Fibroblast of upper back skin (primary cell): ENCODE measurements at places on chromosomes 3 and 15.

DNA sequence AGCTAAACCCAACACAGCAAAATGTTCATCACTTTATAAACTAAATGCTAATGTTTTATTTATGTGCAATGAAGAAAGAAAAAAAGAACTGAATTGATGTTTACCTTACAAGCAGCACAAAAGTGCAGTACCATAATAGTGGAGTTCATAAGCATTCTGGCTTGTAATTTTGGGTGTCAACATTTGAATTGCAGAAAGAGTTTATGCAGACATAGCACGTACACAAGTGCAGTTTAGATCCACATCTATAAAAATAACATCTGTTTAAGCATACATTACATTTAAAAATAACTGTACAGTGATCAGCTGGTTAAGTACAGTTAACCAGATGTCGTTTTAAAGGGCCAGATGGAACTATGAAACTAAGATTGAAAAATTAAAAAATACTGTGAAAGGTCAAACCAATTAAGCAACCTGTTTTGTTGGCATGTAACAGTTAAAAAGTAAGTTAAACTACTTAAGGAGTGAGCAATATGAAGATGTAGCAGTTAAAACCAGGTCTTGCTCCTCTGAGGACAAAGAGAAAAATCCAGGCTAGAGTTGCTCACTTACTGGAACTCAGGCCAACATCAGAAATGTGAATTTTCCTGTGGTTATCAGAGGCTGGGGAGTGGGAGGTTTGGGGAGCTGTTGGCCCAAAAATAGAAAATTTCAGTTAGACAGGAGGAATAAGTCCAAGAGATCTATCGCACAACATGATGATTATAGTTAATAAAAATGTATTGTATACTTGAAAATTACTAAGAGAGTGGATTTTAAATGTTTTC is 204.9 kb upstream of the MDFIC2 start:
- DNase-seq, result peak; percentile 11

GRCh38 chr3:140052771-140053702 is 118.1 kb downstream of the CLSTN2 start:
- no peak for DNase-seq

GRCh38 chr3:186965141-186965879 is 35.0 kb downstream of the ST6GAL1 start:
- no peak for DNase-seq

DNA sequence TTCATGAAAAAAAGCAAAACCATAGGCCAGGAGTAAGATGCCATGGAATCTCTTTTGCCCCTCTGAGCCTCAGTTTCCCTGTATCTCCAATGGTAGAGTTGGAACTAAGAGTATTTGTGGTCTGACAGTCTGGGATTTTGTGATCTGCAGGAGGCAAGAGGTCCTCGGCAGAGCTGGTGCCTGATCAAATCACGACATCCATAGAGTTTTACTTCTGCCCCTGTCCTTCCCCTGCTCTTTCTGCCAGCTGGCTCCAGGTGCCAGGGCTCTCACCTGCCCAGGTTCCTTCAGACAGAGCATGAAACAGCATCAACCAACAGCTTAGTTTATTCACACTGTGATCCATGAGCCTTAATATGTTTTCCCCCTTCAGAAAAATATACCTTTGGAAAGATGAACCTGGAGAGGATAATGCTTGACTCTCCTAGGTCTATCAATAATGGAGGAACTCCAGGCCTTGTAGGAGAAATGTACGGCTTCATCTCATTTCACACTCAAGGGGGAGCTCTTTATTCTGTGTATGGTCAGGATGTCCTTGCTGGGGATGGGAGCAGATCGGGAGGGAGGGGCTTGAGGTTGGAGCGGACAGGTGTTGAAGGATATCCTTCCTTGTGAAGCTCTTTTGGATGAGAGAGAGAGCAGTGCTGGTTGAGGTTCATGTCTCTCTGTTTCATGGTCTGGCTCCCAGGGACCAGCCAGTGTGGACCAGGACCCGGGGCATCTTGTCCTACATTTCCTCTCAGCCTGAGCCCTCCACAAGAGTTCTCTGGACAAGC is 309.9 kb downstream of the RPLP1 start:
- DNase-seq, result no peak

DNA sequence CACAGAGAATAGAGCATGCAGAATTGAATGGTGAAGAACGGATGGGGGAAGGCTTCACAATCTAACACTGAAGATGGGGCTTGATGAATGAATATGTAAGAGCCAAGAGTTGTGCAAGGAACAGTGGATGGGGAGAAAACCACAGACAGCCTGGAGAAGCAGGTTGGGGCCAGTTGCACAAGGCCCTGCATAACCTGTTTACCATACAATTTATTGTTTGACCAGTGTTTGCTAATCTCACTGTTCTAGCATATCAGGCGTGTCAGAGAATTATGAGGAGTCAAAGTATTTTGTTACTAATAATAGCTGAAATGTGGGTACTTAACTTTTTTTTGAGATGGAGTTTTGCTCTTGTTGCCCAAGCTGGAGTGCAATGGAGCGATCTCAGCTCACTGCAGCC is 36.4 kb downstream of the LINS1 start:
- no peak for DNase-seq

DNA sequence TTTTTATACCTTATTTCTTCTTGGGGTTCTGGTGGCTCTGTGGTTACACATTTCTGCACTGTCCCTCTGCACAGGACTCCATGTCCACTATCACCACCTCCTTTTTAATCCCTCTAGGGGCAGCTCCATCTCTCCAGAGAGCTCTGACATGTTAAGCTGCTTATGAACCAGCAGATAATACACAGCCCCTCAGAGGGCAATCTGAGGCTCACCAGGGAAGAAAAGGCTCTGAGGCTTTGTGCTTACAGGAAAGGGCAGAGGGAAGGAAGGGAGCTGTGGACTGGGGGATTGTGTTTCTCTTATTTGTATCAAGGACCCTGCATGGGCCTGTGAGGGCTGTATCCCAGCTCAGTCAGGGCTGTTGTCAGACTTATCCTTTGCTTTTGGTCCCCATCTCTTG is 164.5 kb downstream of the EPHB1 start:
- no peak for DNase-seq

DNA sequence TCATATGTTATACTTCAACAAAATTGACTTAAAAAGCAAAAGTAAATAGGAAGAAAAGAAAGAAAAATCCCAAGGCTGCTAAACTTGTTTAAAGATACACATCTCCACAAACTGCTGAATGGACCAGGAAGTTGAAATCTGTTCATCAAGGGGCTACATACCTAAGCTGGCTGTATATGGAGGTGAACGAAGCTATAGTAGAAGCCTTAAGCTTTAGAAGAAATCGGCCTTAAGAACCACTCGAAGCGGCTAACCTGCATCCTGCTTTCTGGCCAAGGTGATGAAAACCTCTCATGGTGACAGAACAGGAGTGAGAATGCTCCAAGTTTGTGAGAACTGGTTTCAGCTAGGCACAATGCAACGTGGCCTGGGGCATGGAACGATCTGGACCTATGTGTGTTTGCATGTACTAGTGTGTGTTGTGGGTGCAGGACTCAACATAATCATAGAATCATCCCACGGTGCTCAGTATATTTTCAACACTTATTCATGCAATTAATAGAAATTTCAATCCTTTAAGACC is 31.3 kb upstream of the SPTBN5 start:
- DNase-seq, result no peak

- no peak for DNase-seq
These were observed 1.8 kb upstream of the CCR1 start for GRCh38 chr3:46209746-46210470.

DNA sequence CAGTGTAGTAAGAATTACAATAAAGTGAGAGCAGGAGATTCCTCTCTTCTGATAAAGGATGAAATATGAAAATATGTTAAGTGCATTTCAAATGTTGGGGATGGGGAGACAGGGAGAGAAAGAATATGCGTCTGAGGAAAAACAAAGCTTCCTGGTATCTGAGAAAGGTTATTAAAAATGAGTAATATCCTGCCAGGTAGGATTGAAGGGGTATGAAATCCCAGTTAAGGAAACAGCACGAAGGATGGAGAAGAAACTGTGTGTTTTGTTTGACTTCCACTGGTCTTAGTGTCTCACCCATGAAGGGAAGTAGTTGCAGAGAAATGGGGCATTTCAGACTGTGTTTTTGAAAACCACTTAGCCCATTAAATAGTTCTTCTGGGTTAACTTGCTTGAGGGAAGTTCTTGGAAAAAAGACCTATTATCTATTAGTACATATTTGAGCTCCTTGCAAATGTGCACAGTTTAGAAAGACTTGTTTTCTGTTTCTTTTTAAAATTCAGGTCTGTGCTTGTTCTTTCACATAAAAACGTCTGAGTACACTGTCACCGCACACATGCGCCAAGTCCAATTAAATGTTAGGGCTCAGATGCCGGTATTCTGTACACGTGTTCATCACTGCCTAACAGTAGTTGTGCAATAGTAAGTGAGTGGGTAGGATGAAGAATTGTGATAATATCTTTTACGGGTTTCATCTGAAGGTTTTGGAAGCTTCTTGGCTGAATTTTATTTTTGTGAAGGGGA is 196.1 kb upstream of the P2RY1 start:
- no peak for DNase-seq

DNA sequence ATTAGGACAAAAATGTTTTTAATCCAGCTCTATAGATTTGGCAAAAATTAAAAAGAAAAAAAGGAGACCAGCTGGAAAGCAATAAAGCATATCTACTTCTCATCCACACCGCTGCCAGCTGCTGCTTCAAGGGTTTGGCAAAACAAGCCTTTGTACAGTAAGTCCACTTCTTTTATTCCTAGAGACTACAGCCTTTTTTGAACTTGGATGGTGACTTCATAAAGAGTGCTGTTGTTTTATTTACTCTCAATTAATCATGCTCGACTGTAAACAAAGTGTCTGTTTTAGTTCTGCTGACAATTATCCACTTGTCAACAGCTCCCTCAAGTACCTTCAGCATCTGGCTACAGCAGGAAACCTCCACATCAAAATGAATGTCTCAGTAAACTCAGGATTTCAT is 12.3 kb upstream of the FOXB1 start:
- no peak for DNase-seq

GRCh38 chr15:85725564-85725963 is 69.2 kb downstream of the KLHL25 start:
- no peak for DNase-seq

- DNase-seq, result peak; percentile 72
These were observed 6.6 kb upstream of the ZNF148 start for GRCh38 chr3:125381743-125382142.

DNA sequence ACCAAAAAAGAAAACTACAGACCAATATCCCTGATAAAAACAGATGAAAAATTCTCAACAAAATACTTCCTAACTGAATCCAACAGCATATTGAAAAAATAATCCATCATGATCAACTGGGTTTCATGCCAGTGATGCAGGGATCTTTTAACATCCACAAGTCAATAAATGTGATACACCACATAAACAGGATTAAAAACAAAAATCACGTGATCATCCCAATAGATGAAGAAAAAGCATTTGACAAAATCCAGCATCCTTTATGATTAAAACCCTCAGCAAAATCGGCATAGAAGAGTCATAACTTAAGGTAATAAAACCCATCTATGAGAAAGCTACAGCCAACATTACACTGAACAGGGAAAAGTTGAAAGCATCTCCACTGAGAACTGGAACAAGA is 107.5 kb downstream of the DCLK3 start:
- DNase-seq, result no peak

GRCh38 chr3:51698209-51698608 is 8.7 kb upstream of the GRM2 start:
- no peak for DNase-seq

DNA sequence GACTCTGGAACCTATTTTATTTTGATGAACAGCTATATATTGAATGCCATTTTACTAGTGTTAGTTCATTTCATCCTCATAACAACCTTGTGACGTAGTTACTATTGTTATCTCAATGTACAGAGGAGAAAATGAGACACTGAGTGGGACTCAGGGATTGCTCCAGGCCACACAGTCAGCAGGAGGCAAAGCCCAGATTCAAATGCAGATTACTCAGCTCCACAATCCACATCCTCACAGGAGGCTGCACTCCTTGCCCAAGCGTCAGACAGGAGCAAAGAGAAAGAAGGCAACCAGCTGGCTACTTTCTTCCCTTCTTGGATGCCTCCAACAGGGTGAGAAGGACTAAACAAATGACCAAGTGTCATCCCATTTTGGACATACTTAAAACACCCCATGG is 92.0 kb upstream of the CCDC54 start:
- DNase-seq, result no peak

GRCh38 chr3:44883999-44884431 is 9.6 kb downstream of the TGM4 start:
- peak; percentile 98 for DNase-seq
